ENCODE measurements at places on chromosomes 1 and 21. TPM values are rescaled to one million over a fixed set of nuclear protein-coding genes. Genes with fewer than 3 reads are reported as not detected.

DNA sequence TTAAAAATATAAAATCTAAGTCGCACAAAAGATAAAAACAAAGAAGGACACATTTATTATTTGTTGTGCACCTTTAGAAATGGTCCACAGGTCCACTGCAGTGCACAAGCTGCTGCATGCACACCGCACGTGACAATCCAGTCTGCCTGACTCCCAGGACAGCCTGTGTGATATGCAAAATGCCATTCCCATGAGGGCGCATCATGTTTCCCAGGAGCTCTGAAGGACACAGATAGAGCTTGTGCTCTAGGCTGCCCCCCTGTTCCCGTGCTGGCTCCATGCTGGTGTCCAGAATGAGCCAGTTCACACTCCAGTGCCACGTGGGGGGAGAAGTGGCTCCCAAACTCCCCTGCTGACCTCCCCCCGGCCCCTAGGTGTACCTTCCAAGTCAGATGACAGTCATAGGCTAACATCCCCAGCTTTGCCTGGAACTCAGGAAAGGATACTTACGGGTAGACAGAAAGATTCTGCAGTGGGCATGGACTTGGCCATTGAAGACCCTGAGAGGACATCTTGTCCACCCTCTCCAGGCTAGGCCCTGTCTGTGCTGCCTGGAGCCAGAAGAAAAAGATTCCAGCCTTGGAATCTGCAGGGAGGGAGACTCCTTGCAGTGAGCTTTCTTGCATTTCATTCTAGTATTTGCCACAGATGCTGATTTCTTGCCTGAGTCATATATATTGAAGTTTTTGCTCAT lies 26.3 kb downstream of the RAB7B start:
- DNase-seq, result peak; percentile 50

- no peak for DNase-seq
These were observed 260.3 kb downstream of the DPYD start for GRCh38 chr1:97660431-97661105.

- DNase-seq, result no peak
These were observed 129.1 kb downstream of the S1PR1 start for GRCh38 chr1:101365878-101366277.

DNA sequence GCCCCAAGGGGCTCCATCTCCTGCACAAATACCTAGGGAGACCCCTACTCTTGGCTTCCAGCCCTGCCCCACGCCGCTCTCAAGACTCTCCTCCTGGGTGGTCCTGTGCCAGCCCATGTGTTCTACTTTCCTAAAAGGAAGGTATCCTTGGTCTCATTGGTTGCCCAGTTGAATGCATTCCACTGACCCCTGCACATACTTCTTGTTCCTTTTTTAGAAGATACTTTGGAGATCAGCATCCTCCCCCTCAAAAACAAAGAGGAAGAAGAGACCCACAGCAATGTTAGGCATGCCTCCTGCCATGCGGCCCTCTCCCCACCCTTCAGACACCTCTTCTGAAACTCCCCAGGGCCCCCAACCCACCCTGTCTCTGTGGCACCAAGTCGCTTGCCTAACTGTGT lies 4.1 kb downstream of the SLAMF9 start:
- no peak for DNase-seq

GRCh38 chr1:197029749-197030148 lies 37.3 kb downstream of the F13B start:
- no peak for DNase-seq

Gene VSIG8
- not detected for total RNA-seq

Gene STMN1
- total RNA-seq, result 213 TPM

GRCh38 chr1:50208756-50209155 lies 100.0 kb downstream of the ELAVL4 start:
- no peak for DNase-seq

Gene AIRE
- 0.05 TPM for total RNA-seq

DNA sequence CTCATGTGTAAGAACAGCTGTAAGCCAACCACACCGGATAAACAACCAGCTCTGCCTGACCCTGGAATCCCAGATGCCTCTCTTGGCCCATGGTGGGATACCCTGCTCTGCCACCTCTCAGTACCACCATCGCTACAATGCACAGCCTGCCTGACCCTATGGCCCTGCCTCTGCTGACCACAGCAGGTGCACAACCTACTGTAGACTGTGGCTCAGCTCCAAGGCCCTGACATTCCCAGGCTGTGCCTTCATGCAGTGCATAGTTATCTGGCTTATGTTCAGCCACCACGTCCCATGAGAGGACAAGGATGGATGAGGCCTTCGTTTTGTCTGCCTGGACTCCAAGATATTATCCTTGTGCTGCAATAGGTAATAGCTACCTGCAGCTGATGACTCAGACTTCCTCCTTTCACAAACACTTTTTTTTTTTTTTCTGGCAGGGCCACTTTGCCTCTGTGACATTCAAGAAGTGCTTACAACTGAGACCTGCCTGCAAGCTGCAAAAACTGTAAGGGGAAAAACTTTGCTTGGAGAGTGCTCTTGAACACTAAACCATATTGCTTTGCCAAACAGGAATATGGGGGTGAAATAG lies 177.7 kb downstream of the URB2 start:
- DNase-seq, result no peak

Gene PLA2G2A
- not detected for total RNA-seq

DNA sequence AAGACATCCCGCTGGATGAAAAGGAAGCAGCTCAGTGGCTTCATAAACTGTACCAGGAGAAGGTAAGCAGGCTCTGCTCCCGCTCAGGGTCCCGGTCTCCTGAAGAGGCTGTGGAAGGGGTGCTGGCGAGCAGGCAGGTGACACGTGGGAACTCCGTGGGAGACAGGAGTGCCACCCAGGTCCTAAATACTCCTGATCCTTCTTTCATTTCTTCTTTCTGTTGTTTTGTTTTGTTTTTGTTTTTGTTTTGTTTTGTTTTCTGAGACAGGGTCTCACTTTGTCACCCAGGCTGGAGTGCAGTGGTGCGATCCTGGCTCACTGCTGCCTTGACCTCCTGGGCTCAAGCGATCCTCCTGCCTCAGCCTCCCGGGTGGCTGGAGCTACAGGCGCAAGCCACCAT lies 34.0 kb upstream of the TRAPPC10 start:
- DNase-seq, result no peak

GRCh38 chr1:207317561-207317960 lies 3.9 kb upstream of the CD55 start:
- DNase-seq, result no peak

DNA sequence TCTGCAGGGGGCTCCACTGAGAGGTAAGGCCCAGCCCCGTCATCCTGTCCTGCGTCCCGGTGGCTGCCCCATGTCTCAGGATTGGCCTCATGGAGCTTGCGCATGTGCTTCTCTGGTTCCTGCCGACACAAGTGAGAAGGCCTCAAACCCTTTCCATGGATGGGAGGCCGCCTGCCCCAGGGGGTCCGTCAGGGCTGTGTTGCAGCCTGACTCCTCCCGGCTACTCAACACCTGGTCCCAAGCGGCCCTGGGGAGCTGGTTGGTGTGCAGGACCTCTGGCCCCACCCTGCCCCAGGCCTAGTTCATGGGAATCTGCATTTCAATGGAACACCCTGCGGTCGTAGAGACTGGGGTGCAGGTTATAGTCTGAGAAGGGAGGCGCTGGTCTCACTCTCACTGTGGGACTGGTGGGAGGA lies 21.1 kb upstream of the PDE9A start:
- DNase-seq, result no peak

GRCh38 chr1:54302951-54303843 lies 103.0 kb downstream of the SSBP3 start:
- no peak for DNase-seq

DNA sequence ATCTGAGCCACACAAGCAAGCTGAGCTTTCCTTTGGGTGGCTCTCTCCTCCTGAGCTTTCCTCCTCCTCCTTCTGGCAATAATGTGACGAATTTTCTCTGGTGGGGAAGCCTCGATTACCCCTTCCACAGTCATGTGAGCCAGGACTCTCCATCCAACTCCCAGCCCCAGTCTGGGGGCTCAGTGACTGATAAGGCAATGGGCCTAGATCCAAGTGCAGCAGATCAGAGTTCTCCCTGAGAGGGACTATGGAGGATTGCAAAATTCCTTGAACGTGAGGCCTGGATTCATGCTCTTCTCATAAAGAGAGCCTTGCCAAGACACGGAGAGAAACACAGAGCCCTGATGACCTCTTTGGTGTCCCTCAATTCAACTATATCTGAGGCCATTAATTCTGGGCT lies 31.3 kb upstream of the TRIM67 start:
- no peak for DNase-seq

- DNase-seq, result peak; percentile 43
These were observed 54.7 kb upstream of the MAN1A2 start for GRCh38 chr1:117312453-117313138.

DNA sequence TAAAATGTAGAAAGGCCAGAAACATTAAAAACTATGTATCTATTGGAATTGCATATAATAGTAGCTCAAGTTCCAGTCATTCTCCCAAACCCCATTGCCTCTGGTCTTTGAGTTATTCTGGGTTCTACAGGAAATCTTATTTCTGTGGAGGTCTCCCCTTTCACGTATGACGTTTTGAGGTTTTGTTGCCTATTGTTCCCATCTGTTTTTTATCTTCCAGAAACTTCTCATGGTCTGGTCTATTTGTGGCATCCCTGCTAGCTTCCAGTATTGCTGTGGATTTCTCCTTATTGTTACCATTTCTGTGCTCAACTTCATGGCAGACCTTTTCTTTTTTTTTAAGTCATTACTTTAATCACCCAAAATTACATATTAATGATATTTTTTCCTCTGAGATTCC lies 43.3 kb downstream of the DTL start:
- DNase-seq, result no peak

Gene NUP210L
- total RNA-seq, result 0.05 TPM

Gene PTPRC
- total RNA-seq, result 0.45 TPM

- no peak for DNase-seq
These were observed 8.1 kb upstream of the IFI44 start for GRCh38 chr1:78641558-78641957.

Gene TAS1R3
- total RNA-seq, result 0.14 TPM

DNA sequence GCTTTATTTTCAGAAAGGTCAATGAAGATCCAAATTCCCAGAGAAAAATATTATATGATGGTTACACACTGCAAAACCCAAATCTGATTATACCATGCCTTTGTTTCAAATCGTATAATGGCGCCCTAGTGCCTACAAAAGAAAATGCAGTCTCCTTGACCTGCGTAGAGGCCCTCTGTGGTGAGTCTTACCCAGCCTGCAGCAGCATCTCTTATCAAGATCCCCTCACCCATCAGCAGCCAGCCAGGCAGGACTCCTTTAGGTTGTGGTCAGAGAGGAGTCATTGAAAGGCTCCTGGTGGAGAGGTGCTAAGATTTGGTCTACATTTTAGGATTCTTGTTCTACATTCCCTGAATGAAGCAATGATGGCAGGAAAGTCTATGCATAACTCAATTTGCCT lies 23.7 kb upstream of the DAB1 start:
- no peak for DNase-seq

Gene MTARC2
- 4.2 TPM for total RNA-seq

Gene CACNA1S
- total RNA-seq, result not detected

DNA sequence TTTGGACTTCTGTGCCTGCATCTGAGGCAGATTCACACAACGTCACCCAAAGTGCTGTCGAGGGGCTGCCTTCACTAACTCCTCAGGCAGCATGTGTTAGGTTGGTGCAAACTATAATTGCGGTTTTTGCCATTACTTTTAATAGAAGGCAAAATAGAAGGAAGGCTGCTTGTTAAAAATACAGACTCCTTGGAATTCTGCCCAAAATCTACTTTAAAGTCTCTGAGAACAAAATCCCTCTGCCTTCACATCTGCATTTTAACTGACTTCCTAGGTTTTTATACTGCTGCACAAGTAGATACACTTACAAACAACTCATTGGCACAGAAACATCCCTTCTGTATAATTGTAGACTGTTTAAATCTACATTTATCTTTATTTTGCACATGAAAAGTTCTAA lies 41.3 kb upstream of the SLC19A2 start:
- DNase-seq, result no peak

Gene KCNJ9
- not detected for total RNA-seq

GRCh38 chr1:24890887-24891286 lies 39.2 kb downstream of the RUNX3 start:
- DNase-seq, result no peak

DNA sequence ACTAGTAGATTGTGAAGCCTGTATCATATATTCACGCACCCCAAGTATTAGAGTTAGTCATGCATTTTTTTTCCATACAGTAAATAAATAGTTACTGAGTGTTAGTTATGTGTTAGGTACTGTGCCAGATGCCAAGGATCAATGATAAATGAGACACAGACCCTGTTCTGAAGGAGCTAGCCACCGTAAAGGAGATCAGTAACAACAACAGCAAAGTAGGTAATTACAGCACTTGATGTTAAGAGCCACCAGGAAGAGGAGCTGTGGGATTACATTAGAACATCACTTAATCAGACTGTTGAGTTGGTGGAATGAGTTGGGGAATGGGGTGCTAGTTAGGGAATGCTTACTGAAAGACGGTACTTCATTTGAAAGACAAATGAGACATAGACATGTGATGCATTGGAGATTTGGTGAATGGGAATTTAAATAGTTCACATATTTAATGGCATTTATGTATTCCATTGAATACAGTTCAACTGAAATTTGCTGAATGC lies 21.0 kb downstream of the PRKAA2 start:
- no peak for DNase-seq
